Mesothelial cell of epicardium (in vitro differentiated cells): ENCODE measurements at places on chromosomes 13 and 19. TPM values are rescaled to one million over a fixed set of nuclear protein-coding genes. Genes with fewer than 3 reads are reported as not detected.

PSG11 gene
- total RNA-seq: not detected in 3 replicates

GSX1 gene
- total RNA-seq: not detected in 3 replicates

BIVM gene
- 34.9 to 39.2 TPM (median 36.7 TPM) in 3 replicates for total RNA-seq

GRCh38 chr13:102598061-102598460, 1.3 kb downstream of the TPP2 start:
- peak overlapping the region; percentile 82 for H3K27ac ChIP-seq
- H3K4me3 ChIP-seq: peak overlapping the region; percentile 83
- H3K27me3 ChIP-seq: no peaks in the 10 kb centered on the region
- peaks cover 31% of the 10 kb centered on the region for H3K4me1 ChIP-seq

KLK12 gene
- total RNA-seq: not detected in 3 replicates

DNA sequence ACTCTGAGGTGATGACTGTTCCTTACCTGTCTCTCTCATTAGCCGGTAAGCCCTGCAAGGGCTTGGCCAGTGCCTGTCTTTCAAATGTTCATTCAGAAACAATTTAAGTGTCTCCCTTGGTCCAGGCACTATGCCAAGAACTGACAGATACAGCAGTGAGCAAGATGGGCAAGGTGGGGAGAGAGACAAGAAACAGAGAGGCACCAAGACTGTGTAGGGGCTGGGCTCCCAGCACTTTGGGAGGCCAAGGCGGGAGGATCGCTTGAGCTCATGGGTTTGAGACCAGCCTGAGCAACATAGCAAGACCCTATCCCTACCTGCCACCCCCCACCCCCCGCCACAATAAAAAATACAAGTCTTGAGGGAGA, 1.3 kb upstream of the CCNE1 start:
- H3K4me3 ChIP-seq: peak overlapping the region; percentile 67
- peaks cover 13% of the 10 kb centered on the region for H3K4me1 ChIP-seq
- DNase-seq: no peak
- no peaks in the 10 kb centered on the region for H3K27me3 ChIP-seq
- H3K36me3 ChIP-seq: no peaks in the 10 kb centered on the region

GRCh38 chr13:49399801-49400472, 43.9 kb downstream of the CAB39L start:
- peaks cover 14% of the 10 kb centered on the region for H3K36me3 ChIP-seq
- DNase-seq: no peak
- peaks cover 34% of the 10 kb centered on the region for H3K4me1 ChIP-seq
- peak overlapping the region; percentile 63 for H3K4me3 ChIP-seq

DNA sequence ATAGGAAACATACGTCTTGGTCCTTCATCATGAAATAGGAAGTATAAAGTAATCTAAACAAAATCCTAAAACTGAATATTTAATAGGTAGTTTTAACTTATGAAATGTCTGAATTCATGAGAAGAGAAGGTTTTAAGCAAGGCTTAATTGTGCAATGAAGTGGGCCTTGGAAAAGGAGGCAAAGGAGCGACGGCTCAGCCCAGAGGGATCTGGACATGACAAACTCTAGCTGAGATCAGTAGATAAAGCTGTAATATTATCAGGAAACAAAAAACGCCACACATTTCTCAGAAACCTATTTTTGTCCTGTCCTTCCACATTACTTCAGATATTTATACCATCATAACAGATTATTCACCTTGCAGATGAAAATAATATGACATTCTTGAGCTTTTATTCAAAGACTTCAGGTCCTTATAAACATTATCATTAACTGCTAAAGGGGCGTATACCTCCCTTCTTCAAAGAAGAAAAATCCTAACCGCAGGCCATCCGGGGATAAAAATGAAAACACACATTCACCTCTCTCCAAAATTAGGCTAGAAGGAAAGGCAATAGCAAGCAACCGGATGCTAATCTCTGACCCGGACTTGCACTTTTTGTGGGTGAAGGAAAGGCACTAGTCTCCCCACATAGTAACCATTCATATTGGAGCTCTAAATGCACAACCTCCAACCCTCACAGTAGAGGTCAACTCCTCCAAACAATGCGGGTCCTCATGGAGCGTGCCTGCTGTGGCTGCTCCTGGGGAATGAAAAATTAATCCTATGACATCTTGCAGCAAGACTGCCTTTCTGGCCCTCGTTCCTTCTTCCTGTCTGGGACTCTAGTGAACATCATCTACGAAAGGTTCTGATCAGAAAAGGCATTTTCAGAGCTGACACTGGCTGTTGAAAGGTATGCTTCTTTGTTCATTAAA, 108.8 kb downstream of the TBC1D4 start:
- DNase-seq: no peak
- H3K4me3 ChIP-seq: no peak overlapping the region
- H3K27me3 ChIP-seq: no peaks in the 10 kb centered on the region
- H3K27ac ChIP-seq: peak overlapping the region; percentile 13

FFAR2 gene
- total RNA-seq: not detected in 3 replicates

GRCh38 chr13:43879755-43880181, at the start of gene LACC1:
Gene LACC1, plus strand, starts transcription at chr13:43879904. Its CDS starts 1,082 bp downstream, at chr13:43880986.
- H3K27ac ChIP-seq: peak within 1 kb of the TSS; percentile 93
- H3K36me3 ChIP-seq: no peaks in the 10 kb centered on the region
- no peak for DNase-seq
- H3K27me3 ChIP-seq: peaks cover 18% of the 10 kb centered on the region

DNA sequence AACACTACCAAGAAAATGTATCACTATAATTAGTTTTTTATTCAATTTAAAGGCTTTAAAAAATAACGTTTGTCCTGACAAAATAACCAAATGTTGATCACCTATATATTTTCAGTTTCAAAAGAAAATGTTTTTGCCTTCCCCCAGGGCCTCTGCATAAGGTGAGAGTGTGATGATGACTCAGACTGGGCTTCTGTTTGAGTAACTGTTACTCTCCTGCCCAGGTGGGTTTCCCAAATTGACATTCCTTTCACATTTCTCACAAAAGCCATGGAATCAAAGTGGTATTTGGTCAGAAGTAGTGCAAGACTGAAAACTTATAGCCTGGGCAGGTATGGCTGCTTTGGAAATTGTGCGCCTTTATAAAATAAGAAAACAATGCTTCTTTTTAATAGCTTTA, 180.6 kb downstream of the COG6 start:
- no peak overlapping the region for H3K4me3 ChIP-seq
- H3K4me1 ChIP-seq: peaks cover 9% of the 10 kb centered on the region
- H3K36me3 ChIP-seq: no peaks in the 10 kb centered on the region
- H3K27ac ChIP-seq: no peak overlapping the region
- no peak for DNase-seq

LEUTX gene
- total RNA-seq: not detected in 3 replicates

ATP7B gene
- 133 to 142 TPM (median 137 TPM) in 3 replicates for total RNA-seq

TYK2 gene
- total RNA-seq: 142 to 148 TPM (median 146 TPM) in 3 replicates

DNA sequence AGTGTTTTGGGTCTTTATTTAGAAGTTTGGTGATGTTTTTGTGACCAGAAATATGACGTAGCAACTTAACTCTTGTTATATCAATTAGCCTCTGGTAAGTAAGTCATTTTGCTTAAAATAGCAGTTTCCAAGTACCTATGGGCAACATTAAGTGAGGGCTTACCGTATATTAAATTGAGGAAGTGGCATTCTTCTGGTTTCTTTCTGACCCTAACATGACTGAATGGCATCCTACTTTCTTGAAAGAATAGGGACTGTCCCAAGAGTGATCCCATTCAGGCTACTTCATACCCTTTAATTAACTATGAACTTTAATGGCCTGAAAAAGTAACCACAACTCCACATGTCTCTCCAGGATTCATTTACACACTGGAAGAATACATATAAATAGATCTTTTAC, 106.6 kb downstream of the MZT1 start:
- no peak overlapping the region for H3K4me3 ChIP-seq
- no peak for DNase-seq
- H3K36me3 ChIP-seq: peaks cover 4% of the 10 kb centered on the region
- peaks cover 31% of the 10 kb centered on the region for H3K4me1 ChIP-seq

DNA sequence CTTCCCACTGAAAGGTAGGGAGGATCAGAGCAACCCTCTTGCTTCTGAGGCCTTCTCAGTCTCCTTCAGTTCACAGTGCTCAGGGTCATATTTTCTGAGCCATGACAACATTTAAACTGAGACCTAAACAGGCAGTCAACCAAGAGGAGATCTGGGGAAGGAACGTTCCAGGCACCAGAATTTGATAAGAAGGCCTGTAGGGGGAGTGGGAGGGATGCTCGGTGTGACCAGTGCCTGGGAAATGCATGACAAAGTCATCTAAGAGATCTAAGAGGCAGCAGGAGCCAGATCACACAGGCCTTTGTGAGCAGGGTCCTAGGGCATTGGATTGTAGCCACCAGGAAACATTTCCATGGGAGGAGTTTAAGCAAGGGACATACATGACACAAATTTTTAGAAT, 71.6 kb downstream of the SHISA2 start:
- no peak overlapping the region for H3K4me3 ChIP-seq
- no peak for DNase-seq

GRCh38 chr19:33280351-33280921, 21.9 kb downstream of the CEBPA start:
- no peak overlapping the region for H3K4me3 ChIP-seq
- H3K27ac ChIP-seq: no peak overlapping the region
- peaks cover 3% of the 10 kb centered on the region for H3K4me1 ChIP-seq
- H3K36me3 ChIP-seq: no peaks in the 10 kb centered on the region
